ENCODE measurements at places on chromosomes 7 and 10. TPM values are rescaled to one million over a fixed set of nuclear protein-coding genes. Genes with fewer than 3 reads are reported as not detected.

Gene FAM25G
- 0.57 TPM for polyA plus RNA-seq

Gene C10orf53
- not detected for polyA plus RNA-seq

Gene UNC5B
- polyA plus RNA-seq, result 45.4 TPM

Gene SUN1
- polyA plus RNA-seq, result 163 TPM

Gene PON2
- 265 TPM for polyA plus RNA-seq

Gene SEMA3D
- polyA plus RNA-seq, result 57.7 TPM

Gene ANKRD30A
- not detected for polyA plus RNA-seq

Gene RBM33
- 44.2 TPM for polyA plus RNA-seq

Gene ACBD7
- 8.9 TPM for polyA plus RNA-seq

Gene RAPGEF5
- 37.6 TPM for polyA plus RNA-seq

Gene LLCFC1
- polyA plus RNA-seq, result 1.5 TPM

Gene KCNIP2
- polyA plus RNA-seq, result 6.2 TPM

Gene CCDC146
- 33.8 TPM for polyA plus RNA-seq

Data from left kidney (tissue), 8 donors.